A172 (cell line): ENCODE measurements at places on chromosomes 3 and 15. TPM values are rescaled to one million over a fixed set of nuclear protein-coding genes. Genes with fewer than 3 reads are reported as not detected.

GNL3 gene
- 120 and 188 TPM in 2 replicates for total RNA-seq

SLC9C1 gene
- total RNA-seq = not detected in 2 replicates

PYGO1 gene
- 10.3 and 14.7 TPM in 2 replicates for total RNA-seq

ARPIN gene
- 7.3 and 8.9 TPM in 2 replicates for total RNA-seq

OPA1 gene
- 117 and 159 TPM in 2 replicates for total RNA-seq

TMEM158 gene
- 95.1 and 111 TPM in 2 replicates for total RNA-seq

GREM1 gene
- not detected in 2 replicates for total RNA-seq

KBTBD12 gene
- not detected in 2 replicates for total RNA-seq

DNA sequence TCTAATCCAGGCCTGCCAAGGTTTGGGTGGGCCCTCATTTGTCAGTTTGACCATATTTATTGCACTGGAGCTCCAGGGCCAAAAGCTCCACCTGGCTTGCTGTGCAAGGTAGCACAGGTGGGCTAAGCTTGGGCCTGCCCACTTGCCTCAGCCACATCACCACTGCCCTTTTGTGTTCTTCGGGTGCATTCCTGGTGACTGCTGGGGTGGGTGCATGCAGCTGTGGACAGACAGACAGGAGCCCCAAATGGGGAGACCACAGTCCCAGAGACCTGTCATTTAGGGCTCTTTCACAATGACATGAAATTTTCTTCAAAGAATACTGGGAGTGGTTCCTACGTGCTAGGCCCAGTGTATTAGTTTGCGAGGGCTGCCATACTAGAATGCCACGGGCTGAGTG, 2.7 kb downstream of the MESP2 start:
- no peak for DNase-seq

DNA sequence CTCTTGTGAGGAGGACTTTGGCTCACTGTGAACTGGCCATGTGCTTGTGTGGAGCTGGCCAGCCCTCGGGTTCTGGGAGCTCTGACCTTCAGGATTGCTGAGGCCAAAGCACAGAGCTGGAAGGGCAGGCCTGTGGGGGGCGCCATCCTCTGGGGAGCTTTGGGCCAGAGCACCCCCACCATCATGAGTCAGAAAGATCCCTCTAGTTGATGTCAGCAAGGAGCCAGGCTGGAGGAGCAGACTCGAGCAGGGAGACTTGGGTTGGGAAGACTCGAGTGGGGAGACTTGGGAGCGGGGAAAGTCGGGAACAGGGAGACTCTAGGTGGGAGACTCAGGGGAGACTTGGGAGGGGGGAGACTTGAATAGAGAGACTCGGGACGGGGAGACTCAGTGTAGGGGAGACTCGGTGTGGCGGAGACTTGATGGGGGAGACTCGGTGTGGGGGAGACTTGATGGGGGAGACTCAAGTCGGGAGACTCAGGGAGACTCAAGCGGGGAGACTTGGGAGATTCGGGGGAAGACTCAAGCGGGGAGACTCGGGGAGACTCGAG, 37.7 kb upstream of the PLXNA1 start:
- no peak for DNase-seq

DNA sequence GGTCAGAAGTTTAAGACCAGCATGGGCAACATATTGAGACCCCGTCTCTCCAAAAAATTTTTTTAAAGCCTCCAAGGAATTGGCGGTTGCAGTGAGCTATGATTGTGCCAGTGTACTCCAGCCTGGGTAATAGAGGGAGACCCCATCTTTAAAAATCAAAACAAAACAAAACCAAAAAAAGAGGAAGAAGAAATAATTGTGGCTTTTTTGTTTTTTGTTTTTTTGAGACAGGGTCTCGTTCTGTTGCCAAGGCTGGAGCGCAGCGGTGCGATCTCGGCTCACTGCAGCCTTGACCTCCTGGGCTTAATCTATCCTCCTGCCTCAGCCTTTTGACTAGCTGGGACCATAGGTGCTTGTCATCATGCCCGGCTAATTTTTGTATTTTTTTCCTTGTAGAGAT, 4.5 kb upstream of the SLC30A4 start:
- no peak for DNase-seq

- DNase-seq = no peak
These were observed 40.1 kb downstream of the CBLB start for GRCh38 chr3:105828703-105829102.

- no peak for DNase-seq
These were observed 601.7 kb upstream of the AGTR1 start for GRCh38 chr3:148095962-148096361.

GRCh38 chr3:128973988-128974564, 19.8 kb downstream of the CFAP92 start:
- no peak for DNase-seq

DNA sequence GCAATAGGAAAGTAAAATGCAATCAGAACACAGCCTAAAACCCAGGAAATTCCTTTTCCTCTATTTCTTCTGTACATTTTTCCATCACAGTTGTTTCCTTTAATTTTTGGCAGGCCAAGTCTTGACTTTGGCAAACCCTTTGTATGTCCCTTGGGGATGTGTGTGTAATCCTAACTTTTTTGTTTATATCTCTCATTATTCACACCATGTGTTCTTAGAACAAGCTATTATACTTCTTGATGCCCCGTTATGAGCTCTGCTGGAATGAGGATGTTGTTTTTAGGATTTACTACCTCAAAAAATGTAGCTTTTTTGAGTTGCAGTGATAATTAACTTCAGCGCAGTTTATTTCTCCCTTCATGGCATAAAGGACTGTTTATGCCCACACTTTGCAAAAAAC, 123.4 kb downstream of the ABI3BP start:
- DNase-seq = no peak

- no peak for DNase-seq
These were observed 86.3 kb downstream of the PPM1L start for GRCh38 chr3:160842021-160843005.

DNA sequence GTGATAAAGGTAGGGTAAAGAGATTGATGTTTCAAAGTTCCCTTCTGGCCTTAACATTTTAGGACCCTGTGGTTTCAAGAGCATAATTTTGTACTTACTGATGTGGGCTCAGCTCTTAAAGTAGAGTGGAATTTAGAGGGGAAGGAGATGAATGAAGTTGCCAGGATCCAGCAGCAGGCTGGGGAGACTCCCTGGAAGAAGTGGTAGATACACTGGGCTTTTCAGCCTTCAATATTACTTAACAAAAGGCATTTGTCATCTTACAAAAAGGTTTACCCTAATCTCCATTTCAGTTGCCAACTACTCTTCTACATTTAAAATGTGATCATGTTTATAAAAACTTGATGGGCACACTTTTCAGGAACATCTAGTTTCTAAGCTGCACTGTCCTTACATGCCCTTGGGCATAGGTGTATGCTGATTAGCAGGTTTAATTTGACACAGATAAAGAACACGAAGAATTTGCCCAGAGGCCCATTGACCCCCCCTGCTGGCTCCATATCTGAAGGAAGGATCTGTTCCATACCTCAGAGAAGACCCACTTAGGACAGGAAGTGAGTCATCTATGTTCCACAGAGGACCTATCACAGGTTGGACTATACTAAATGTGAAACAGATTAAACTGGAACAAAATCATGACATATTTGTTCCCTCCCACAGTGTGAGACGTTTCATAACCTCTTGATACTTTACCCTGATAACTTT, 93.0 kb upstream of the LPP start:
- peak; percentile 80 for DNase-seq

- DNase-seq = no peak
These were observed 14.4 kb upstream of the GMPPB start for GRCh38 chr3:49738067-49738713.

DNA sequence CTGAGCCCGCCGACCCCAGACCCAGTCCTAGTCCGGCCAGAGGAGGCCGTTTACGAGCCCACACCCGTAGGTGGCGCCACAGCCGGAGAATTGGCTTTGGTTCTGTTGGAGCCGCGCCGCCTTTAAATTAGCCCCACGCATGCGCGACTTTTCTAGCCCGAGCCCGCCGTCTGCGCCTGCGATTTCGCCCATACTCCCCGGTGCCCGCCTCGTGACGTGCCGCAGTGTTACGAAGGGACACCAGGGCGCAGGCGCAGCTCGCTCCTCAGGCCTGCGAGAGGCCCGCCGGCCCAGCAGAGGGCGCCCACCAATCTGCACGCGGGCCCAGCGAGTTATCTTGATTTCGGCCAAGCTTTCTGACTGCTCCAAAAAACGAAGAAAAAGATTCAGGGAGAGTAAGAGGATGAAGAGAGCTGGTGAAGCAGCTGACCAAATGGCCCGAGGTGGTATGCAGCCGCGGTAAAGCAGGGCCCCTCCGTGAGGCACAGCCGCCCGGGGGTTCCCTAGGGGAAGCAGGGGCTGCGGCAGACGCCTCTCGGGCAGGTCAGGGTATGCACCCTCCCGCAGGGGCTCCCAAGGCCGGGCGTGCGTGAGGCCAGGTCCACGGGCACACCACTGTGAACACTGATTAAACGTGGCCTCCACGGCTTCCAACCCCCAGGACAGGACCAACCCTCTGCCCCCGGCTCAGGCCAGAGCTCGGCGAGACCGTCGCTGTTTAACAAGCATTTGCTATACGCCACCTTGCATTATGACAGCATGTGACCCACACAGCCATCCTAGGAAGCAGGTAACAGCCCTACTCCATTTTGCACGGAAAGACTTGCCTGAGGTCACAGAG, 32.8 kb downstream of the RPN1 start:
- DNase-seq = peak; percentile 86

- DNase-seq = peak; percentile 48
These were observed 50.9 kb downstream of the BOC start for GRCh38 chr3:113262304-113262665.

DNA sequence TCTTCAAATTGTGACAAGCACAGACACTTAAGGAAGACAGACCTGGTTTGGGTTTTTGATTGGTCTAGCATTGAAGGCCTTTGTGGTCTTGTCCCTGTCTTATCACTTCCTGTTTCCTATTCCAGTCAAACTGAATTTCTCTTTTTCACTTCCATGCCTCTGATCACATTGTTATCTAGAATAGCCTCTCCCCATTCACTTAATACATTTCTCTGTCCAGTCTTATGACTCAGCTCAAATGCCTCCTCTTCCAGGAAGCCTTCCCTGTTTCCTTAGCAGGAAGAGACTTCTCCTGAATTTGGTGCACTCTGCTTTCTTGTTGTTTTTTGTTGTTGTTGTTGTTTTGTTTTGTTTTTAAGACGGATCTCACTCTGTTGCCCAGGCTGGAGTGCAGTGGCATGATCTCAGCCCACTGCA, 45.5 kb downstream of the LIMD1 start:
- peak; percentile 30 for DNase-seq

- DNase-seq = no peak
These were observed 43.9 kb downstream of the ZNF148 start for GRCh38 chr3:125331243-125331642.

- DNase-seq = no peak
These were observed 2.2 kb downstream of the NPTN start for GRCh38 chr15:73630921-73631362.

DNA sequence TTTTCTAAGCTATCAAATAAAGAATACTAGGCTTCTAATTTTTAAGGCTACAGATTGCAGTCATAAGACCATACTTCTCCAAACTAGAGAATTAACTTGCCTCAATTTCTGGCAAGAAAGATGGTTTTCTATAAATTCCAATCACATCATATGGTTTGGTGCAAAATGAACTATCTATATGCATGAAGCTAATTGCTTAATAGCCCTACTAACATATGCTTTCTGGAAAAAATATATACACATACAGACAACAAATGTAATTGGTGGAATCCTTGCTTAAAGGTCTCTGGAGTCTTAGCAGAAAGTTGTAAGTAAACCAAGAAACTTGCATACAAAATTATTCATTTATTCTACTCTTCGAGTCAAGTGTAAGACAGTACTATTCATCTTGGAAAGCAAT, 113.1 kb upstream of the NANOGP8 start:
- no peak for DNase-seq

DNA sequence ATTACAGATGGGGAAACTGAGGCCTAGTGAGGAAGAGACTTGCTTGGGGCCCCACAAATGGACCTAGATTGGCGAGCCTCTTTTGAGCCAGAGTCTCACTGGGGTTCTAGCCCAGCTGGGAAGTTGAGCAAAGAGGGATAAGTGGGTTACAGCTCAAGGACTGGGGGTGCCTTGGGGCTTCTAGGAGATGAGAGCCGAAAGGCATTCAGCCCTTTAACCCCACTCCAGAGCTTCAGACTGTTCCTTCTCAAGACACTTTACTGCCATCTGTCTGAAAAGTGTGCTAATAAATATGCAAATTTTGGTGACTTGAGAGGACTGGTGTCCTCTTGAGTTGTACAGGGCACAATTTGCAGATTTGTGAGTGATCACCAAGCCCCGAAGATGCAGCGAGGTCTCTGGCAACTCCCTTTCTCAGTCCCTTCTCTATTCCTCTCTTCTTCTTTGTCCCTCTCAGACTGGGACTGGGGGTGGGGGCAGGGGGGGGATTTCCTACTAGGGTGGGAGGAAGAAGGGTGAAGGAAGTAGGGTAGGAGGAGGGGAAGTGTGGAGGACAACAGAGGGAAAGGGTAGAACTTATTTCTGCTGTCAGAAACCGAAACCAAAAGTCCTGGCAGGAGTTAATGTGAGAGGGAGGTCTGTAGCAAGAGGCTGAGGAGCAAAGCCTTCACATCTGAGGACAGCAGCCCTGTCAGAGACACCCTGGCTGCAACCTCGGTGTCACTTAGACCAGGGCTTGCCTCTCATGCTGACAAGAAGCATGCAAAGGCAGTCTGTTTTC, 16.2 kb upstream of the ANKDD1A start:
- peak; percentile 55 for DNase-seq

DNA sequence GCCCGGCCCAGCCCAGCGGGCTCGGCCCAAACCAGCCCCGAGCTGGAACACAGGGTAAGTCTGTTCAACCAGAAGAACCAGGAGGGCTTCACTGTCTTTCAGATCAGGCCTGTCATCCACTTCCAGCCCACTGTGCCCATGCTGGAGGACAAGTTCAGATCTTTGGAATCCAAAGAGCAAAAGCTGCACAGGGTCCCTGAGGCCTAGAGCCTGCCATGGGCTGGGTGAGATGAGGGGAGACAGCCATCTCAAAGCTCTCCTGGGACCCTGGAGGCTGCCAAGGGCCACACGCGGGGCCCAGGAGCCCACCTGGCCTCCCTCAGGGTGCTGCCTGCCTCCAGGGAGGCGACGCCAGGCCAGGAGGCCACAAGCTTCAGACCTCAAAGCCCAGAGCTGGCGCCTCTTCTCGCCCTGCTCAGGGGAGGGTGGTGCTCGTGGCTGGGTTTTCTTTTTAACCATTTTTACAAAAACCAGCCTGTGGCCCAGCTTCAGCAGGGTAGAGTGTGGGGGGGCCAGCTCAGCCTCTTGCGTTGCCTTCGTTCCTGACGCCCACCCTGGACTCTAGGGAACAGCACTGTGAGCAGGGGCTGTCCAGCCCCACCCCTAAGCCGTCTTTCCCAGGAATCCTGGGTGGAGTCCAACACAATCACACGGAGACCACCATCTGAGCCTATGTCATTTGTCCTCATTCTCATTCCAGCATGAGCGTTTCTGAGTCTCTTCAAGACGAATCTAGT, 107.0 kb downstream of the ETFA start:
- DNase-seq = no peak

GRCh38 chr3:9397332-9397905, at the start of gene SETD5:
Gene SETD5 (plus strand): TSS chr3:9397615. CDS start chr3:9428939, 31,324 bp downstream.
- peak; percentile 93 for DNase-seq

DNA sequence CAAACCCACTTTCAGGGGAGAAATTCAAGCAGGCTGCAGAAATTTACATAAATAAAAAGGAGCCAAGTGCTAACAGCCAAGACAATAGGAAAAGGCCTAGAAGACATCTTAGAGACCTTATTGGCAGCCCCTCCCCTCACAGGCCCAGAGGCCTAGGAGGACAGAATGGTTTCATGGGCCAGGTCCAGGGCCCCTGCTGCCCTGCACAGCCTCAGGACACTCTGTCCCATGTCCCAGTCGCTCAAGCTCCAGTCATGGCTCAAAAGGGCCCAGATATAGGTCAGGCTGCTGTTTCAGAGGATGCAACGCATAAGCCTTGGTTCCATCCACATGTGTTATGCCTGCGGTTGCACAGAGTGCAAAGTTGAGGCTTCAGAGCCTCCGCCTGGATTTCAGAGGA, 55.8 kb downstream of the SLC41A3 start:
- DNase-seq = no peak

- no peak for DNase-seq
These were observed 95.8 kb upstream of the CTDSPL start for GRCh38 chr3:37765591-37766488.
